ENCODE measurements at places on chromosomes 2 and 18.

GRCh38 chr2:184633726-184634125 lies 35.4 kb downstream of the ZNF804A start:
- DNase-seq, result no peak

DNA sequence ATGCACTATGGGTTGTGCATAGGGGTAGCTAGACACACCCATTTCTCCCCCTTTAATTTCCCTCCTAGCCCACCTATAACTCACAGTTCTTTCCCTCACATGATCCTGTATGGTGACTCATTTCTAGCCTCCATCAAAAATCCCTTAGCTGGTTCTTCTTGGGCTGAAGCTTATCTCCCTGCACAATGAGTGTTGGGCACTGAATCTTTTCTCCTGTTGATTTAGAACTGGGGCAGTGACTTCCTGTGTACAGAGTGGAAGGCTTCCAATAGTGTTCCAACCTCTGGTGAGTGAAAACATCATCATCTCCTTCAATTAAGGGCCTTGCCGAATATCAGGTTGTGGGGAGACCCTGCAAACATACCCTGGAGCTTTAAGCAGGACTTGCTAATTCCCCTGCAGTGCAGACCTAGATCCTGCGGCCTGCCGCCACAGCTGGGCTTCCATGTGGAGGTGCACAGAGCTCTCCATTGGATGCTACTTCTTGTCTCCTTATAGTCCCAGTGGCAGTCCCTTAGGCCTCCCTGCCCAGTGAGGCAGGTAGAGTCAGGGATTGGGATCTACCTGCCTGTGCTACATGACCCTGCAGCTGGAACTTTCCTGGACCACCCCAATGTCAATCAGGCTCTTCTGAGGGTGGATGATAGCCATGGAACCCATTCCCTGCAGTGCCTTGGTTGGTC lies 121.8 kb downstream of the PLB1 start:
- no peak for DNase-seq

- no peak for DNase-seq
Measured at GRCh38 chr2:238228700-238229099, 11.1 kb downstream of the HES6 start.

DNA sequence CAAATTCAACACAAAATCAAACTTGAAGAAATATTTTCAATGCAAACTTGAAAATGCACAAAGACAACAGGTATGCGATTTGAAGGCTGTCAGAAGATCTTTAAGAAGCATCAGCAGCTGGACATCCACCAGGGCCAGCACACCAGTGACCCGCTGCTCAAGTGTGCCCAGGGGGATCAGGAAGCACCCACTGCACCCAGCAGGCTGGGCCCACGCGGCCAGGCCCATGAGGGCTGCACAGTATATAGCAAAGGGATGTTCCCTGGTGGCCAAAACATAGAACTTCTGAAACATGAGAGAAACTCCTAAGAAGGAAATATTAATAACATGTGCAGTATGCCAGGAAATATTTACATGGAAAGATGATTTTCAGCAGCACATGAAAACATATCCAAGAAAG lies 25.0 kb downstream of the WDFY1 start:
- no peak for DNase-seq

DNA sequence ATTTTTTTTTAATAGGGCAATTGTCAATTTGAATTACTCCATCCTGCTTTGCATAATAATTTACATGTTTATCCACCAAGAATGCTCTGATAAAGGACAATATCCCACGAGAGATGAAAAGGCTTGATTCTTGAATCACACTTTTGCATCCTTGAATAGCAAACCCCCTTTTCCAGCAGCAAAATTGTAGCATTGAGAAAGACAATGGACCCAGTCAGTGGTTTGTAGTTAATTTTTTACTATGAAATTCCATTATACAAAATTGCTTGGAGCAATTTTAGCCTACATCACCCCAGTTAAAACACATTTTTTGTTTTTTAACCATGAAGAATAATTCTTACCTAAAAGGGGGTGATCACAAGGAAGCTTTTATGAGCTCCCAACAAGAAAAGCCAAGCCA lies 255.1 kb downstream of the RND3 start:
- DNase-seq, result no peak

- DNase-seq, result no peak
Measured at GRCh38 chr2:127118038-127118437, 11.1 kb upstream of the BIN1 start.

DNA sequence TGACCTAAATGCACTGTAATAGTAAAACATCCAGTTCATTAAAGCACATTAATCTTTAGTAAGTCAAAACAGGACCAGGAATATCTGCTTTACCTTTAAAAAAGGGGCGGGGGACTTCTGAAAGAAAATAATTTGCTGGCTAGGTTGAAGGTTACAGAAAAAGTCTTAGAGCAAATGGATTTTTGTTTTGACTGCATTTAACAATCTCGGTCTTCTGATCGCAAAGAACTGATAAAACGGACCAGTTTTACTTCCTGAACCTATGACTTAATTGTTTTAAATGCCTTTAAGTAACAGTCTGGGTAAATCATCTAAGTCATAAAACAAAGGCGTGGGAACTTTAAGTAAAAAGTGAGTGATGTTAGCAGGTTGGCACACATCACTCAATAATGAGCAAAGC lies 783 bp downstream of the BUB1 start:
- no peak for DNase-seq

DNA sequence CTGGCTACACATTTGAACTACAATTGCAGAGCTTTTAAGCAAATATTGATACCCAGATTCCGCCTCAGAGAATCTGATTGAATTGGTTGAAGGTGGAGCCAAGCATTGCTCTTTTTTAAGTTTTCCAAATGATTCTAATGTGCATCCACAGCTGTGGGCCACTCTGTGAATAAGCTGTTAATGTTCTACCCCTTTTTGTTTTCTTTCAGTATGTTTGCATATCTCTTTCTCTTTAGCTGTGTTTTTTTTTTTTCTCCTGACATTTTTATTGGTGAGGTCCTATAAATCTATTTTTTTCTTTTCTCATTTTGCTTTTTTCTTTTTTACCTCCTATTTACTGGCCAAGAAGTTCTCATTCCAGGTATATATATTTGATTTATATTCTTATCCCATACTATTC lies 6.5 kb downstream of the SCN3A start:
- DNase-seq, result no peak

DNA sequence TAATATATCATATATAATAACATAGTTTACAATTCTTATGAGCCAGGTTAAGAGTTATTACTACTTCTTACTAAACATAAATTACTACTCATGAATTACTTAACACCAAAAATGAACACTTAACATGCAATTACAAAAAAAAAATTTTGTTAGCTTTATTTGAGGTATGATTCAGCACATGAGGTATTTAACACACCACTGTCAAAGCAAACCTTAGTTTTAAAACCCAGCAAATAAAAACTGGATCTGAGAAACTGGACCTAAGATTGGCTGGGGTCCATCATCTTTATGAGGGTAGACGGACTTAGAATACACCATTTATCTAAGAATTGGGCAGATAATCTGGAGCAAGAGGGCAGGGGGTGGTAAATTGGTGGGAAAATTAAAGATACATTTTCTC lies 81.8 kb upstream of the CREB1 start:
- DNase-seq, result no peak

- DNase-seq, result no peak
Measured at GRCh38 chr2:158575051-158575635, 118.4 kb downstream of the PKP4 start.

DNA sequence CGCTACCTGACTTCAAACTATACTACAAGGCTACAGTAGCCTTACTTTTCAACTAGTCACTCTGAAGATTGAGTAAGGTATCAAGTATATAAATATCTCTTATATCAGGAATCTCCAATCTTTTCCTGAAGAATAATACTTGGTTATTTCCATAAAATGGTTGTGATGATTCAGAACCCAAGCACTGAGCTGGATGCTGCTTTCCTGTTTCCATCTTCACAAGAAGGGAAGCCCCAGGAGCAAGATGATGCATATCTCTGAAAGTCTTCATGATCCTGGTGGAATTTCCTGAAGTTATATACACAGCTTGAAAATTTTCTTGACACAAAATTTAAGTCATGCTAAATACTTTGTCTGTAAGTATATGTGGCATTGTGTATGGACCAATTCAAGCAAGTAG lies 243.9 kb upstream of the TANK start:
- no peak for DNase-seq

DNA sequence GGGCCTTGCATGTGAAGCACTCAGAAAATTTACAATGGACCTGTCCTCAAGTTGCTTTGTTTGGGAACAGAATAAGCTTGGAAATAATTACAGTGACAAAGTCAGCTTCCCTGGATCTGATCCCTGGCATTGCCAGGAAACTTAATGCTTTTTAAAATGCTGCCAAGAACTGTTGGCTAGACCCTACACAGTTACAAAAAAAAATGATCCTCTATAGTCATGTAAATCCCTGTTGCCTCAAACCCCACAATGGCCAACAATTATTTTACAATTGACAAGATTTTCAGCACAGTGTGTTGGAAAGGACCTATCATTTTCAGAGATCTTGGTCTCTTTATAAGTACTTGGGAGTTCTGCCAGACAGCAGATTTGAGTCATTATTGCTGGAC lies 470.4 kb upstream of the ACVR2A start:
- DNase-seq, result no peak

- no peak for DNase-seq
Measured at GRCh38 chr18:62555135-62555534, 32.3 kb downstream of the ZCCHC2 start.

DNA sequence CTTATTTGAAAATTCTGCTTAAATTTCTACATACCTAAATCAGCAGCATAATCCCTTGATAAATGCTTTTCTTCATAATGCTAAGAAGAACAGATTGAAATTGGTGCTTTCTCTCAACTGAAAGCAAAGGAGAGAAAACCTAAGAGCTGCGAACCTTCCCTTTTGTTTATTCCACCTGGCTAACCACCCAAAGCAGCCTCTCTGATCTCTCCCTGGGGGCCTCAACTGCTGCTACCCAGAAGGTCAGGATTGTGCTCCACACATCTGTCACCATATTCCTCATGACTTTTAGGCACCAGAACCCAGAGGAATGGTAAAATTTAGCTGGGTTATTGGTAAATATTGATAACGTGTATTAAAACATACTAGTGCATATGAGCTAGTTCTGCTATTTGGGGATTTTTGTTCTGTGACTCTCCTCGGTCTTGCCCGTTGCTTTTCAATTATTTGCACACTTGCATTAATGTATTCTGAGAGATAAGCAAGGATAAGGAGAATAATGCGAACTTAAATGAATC lies 334.1 kb downstream of the RIT2 start:
- DNase-seq, result no peak

DNA sequence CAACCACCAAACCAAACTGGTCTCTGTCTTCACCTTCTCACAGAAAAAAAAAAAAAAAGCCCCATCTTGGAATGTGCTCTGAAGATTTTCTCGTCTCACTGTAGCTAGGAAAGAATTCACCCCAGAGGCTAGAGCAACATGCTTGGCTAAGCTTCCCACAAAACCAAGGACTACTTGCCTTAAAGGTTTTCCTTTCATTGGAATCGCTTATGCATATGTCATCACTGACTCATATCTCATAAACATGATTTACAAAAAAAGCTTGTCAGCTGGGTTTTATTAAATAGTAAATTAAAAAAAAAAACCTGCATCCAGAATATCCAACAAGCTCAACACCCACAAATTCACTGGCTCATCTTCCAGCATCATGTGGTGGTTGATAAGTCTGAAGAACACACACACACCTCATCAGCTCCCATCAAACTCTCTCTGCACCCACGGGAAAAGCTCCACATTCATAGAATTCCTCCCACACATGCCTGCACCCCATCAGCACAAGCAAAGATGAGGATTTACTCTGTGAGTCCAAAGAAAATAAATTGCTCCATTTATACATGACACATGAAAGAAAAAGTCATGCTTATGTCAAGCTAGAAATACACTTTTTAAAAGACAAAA lies 182.0 kb upstream of the TRIB2 start:
- no peak for DNase-seq

DNA sequence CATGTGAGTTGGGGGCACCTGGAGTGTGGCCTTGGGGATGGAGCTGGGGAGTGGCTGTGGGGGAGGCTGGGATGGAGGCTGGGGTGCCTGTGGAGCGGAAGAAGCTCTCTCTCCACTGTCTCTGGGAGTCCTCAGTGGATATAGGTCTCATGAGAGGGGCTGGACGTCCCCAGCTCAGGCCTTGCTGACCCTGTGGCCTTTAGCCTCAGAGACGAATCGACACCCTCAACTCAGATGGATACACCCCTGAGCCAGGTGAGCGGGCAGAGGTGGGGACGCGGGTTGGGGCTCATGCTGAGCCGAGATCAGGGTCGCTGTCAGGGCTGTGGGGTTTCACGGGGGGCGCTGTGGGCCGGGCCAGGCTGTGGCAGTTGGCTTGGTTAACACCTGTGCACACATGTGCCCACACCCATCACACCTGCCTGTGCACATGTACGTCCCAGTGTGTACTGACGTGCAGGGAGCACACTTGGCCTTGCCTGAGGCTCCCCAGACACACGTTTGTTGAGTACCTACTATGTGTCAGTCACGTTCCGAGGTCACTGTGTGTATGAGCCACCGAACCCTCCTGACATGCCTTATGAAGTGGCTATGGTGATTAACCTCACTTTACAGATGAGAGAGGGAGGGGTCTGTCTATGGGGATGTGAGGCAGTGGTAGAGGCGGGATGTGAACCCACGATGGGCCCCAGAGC lies 20.1 kb downstream of the ZAP70 start:
- DNase-seq, result no peak

All from cortex of kidney (tissue), 1 donor.